ENCODE measurements at places on chromosomes 13 and 19. TPM values are rescaled to one million over a fixed set of nuclear protein-coding genes. Genes with fewer than 3 reads are reported as not detected.
A peak's percentile ranks its signal among the peaks of the same experiment; 100 is the strongest.

Gene ZNF98
- not detected for total RNA-seq

Gene C19orf44
- total RNA-seq, result 3.3 TPM

Gene PCDH8
- total RNA-seq, result not detected

Gene HAUS8
- total RNA-seq, result 19.4 TPM

Gene SPACA4
- not detected for total RNA-seq

Gene IL11
- total RNA-seq, result 0.53 TPM

Gene CBY2
- total RNA-seq, result 0.63 TPM

Gene IZUMO2
- total RNA-seq, result not detected

DNA sequence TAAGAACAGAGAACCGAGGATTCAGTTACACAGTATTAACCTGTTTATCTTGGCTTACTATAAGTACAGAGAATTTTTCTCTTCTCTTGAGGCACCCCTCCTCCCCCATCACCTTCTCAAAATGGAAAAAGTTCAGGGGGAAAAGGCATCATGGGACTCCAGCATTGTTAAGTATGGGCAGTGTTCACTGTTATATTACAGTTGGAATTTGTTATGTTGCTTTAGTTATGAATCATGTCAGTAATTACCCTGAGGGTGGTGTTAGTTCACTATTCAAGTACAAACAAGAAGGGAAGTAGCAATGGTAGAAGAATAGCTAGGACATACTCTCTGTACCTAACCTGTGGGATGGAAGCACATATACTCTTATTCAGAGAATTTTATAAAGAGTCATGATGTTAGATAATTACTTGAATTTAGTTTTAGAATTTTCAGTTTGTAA, 12.0 kb downstream of the LPAR6 start:
- peaks cover 20% of the 10 kb centered on the region for H3K4me1 ChIP-seq
- H3K27me3 ChIP-seq, result no peaks in the 10 kb centered on the region
- no peak for DNase-seq
- peak overlapping the region; percentile 76 for H3K27ac ChIP-seq

- H3K4me1 ChIP-seq, result no peaks in the 10 kb centered on the region
- H3K27me3 ChIP-seq, result no peaks in the 10 kb centered on the region
- H3K36me3 ChIP-seq, result no peaks in the 10 kb centered on the region
- no peak overlapping the region for H3K4me3 ChIP-seq
- DNase-seq, result no peak
- H3K27ac ChIP-seq, result no peak overlapping the region
These were observed 43.5 kb downstream of the GGACT start for GRCh38 chr13:100544866-100545683.

DNA sequence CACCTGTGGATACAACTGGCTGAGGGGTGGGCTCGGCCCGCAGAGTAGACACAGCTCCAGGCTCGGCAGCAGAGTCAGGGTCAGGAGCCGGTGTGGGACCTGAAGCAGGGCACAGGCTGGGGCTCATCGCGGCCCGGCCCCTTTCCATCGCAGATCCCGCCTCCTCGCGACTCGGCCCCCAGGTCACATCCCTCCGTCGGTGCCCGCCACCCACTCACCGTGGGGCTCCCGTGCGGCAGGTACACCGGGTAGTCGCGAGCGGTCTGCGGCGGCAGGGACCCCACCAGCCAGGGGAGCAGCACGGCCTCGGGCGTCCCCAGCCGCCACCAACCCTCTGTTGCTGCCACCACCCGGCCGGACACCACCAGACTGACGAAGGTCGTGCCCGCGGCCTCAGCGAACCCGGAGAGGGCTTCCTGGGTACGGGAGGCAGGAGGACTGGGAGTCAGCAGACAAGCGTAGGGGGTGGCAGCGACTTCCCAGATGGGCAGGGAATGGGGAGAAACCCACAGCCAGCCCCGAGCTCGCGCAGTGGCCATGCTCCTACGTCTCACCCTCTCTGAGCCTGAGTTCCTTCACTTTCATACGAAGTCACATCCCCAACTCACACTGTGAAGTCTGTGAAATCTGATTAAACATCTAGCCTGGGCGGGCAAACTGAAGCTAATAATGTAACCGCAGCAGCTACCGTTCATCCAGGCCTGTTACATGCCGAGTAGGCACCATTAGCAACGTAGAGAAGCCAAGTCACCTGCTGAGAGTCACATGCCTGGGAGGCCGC, 3.7 kb downstream of the FUZ start:
- H3K4me3 ChIP-seq, result peak overlapping the region; percentile 71
- no peaks in the 10 kb centered on the region for H3K4me1 ChIP-seq
- peaks cover 3% of the 10 kb centered on the region for H3K36me3 ChIP-seq
- H3K27ac ChIP-seq, result peak overlapping the region; percentile 61

GRCh38 chr19:13830114-13830740, 35.0 kb downstream of the ZSWIM4 start:
- no peak overlapping the region for H3K4me3 ChIP-seq
- no peaks in the 10 kb centered on the region for H3K4me1 ChIP-seq
- DNase-seq, result no peak
- peaks cover 9% of the 10 kb centered on the region for H3K36me3 ChIP-seq
- no peaks in the 10 kb centered on the region for H3K27me3 ChIP-seq

DNA sequence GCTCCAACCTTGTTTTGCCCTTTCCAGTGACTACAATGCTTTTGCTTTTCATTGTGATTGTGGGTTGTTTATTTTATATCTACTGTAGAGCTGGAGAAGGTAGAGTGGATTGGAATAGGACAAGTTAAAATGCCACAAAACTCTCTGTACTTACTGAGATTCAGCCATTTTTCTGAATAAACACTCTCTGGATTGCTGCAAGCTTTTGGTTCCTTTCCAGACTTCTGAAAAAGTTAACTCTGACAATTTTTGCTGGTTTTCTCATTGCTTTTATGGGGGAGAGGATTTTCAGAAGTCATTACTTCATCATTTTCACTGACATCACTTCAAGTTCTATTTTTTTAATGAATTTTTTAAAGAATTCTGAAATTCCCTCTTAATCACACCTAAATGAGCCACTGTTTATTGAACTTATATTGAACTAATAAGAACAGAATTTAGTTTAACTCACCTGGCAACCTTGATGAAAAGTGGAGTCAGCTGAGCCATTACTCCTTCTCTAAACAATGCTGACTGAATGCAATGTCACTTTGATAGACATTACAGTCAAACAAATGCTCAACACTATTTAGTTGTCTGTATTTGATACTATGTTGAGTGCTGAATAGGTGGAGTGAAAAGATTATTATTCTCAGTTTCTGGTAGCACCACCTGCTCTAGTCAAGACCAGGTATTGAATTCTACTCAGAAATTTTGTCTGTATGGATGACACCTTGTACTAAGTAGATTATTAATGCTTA, 303.5 kb downstream of the DLEU7 start:
- no peak for DNase-seq
- no peaks in the 10 kb centered on the region for H3K36me3 ChIP-seq

- DNase-seq, result no peak
- H3K4me1 ChIP-seq, result no peaks in the 10 kb centered on the region
These were observed 136.7 kb downstream of the ATP11A start for GRCh38 chr13:112826565-112826964.

DNA sequence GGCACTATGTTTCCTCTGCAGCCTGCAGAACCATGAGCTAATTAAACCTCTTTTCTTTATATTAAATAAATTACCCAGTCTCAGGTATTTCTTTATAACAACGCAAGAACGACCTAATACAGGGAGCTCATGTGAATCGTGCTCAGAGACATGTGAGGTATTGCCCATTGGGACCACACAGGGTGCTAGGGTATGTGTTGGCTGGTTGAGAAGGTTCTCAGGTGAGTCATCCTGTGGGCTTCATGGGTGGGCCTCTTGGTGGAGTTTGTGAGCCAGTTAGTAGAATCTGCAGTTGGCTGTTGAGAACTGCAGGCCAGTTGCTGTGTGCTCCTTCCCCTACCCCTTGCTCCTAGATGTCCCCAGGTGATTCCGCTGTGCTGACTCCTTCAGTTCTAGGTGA, 163.0 kb downstream of the HS6ST3 start:
- H3K27me3 ChIP-seq, result no peaks in the 10 kb centered on the region
- H3K4me3 ChIP-seq, result no peak overlapping the region
- H3K27ac ChIP-seq, result no peak overlapping the region
- no peaks in the 10 kb centered on the region for H3K36me3 ChIP-seq
- DNase-seq, result no peak
- no peaks in the 10 kb centered on the region for H3K4me1 ChIP-seq

DNA sequence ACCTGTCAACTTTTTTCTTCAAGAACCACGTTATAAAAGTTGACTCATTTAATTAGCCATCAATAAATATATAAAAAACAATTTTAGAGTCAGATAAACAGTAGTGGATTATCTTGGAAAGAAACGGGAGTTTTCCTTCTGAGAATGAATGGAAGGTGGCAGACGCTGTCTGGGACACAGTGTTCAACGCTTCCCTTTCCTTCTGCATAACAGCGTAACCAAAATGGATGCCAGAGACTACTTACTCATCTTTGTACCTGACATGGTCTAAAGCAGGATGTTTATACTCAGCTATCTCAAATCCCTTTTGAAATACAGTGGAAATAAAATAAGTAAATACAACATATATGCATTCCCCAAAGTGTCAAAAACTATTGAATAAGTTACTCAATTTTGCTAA, 195.2 kb downstream of the LHFPL6 start:
- H3K36me3 ChIP-seq, result no peaks in the 10 kb centered on the region

DNA sequence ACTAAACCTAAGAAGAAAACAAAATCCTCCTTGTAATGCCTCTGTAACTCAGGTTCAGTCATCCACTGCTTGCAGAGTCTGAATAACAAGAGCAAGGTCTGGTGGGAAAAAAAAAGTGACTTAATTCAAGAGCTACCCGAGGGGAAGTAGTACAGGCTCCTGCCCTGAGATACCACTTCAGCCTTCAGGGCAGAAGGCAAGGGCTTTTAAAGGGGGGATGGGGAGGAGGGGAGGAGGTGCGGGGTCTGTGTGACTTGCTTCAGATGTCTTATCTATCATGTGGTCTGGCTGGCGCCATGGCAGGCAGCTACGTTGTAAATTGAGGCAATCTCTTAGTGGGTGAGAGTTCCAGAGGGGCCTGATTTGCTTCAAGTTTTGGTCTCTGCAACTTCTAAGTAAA, 66.7 kb downstream of the LRRC63 start:
- no peaks in the 10 kb centered on the region for H3K4me1 ChIP-seq
- H3K36me3 ChIP-seq, result no peaks in the 10 kb centered on the region
- no peak for DNase-seq
